Activated naive CD8-positive, alpha-beta T cell treated with anti-CD3 and anti-CD28 coated beads, Interleukin-2, amount 50 U/mL, for 24 hours (primary cell): ENCODE measurements at places on chromosomes 2 and 18.

GRCh38 chr2:119486886-119487285 is 37.4 kb downstream of the SCTR start:
- DNase-seq, result no peak

GRCh38 chr2:164711766-164712138 is 90.5 kb upstream of the GRB14 start:
- no peak for DNase-seq

DNA sequence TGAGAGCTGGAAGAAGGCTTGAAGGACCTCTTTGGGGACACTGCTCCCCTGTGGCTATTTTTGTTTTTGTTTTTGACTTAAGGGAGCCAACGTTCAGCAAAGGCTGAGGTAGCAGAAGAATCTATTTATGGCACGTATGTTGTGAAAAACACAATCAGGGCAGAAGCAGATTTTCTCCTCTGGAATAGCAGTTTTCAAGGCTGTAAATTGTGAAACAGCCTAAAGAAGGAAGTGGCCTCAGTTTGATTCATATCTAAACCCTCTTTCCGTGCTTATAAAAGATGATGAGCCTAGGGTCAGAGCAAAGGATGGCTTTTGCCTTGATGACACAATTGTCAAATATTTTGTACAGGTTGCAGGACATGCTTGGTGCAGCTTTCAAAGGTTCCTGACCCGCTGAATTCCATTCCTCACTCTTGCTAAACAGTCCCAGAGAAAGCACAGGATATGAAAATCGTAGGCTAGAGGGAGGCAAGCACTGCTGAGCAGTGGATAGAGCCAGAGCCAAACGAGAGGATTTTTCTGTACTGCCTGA is 106.2 kb upstream of the DLX2 start:
- DNase-seq, result no peak

- DNase-seq, result no peak
These were observed 47.5 kb upstream of the STAM2 start for GRCh38 chr2:152222975-152223637.

- no peak for DNase-seq
These were observed 282.1 kb upstream of the EPAS1 start for GRCh38 chr2:46014911-46015654.
